DND-41 (cell line): ENCODE measurements at places on chromosomes 16 and 17.

DNA sequence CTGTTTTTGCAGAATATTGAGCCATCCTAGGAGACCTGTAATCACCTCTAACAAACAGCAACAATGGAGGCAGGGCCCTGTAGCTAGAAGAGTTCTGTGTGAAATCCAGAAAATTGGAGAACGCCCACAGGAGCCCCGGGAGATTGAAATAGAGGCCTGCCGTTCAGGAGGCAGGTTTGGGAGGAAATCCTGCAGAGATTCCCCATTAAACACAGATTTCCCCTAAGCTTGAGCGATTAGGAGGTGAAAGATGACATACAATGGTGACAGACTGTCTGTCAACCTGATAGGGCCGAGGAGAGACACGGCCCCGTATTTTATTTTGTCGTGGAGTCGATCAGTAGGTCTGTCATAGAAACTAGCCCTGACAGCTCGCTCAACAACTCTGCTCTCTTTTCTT is 18.2 kb downstream of the CDK5RAP3 start:
- no peak overlapping the region for H3K27ac ChIP-seq
- H3K4me3 ChIP-seq = no peak overlapping the region
- peaks cover 4% of the 10 kb centered on the region for H3K27me3 ChIP-seq
- H3K4me1 ChIP-seq = no peaks in the 10 kb centered on the region
- no peak for DNase-seq
- peaks cover 2% of the 10 kb centered on the region; the same call in 1 of the 2 replicates for H3K36me3 ChIP-seq

- no peaks in the 10 kb centered on the region for H3K4me1 ChIP-seq
- H3K27ac ChIP-seq = no peak overlapping the region
- no peak overlapping the region for H3K4me3 ChIP-seq
- H3K27me3 ChIP-seq = peaks cover 9% of the 10 kb centered on the region
- no peaks in the 10 kb centered on the region for H3K36me3 ChIP-seq
Measured at GRCh38 chr17:74555427-74555940, 9.6 kb upstream of the CD300C start.

DNA sequence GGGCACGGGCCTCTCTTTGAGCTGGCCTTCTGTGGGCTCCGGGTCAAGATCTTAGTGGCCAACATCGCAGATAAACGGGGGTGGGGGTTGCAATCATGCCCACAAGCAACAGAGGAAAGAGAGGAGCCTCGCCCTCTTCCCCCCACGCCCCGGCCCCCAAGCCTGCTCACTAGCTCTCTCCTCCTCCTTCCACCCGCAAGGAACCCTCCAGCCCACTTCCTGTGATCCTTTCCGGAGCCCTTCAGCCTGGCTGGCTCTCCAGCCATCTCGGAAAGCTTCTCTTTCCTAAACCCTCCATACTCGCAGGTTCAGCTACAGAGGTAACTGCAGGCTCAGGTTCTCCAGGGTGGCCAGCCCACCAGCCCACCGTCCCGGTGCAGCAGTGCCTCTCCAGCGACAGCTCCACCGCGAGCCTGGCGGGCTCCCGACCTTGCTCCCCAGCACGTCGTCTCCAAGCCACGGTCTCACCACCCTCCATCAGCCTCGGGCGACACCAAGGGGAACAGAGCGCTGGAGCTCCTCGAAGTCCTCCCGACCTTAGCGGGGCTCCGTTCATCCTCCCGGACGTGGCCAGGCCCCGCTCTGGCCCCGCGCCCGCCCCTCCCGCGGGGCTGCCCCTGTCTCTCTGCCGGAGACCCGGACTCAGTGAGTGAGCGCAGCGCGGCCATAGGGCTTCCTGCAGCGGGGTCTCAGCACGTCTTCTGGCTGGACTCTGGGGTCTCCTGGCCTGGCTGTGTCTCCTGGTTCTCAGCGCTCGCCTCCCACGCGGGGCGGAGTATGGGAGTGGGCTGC is 12.9 kb upstream of the ODF4 start:
- H3K4me1 ChIP-seq = no peaks in the 10 kb centered on the region
- no peaks in the 10 kb centered on the region for H3K27me3 ChIP-seq
- H3K27ac ChIP-seq = no peak overlapping the region
- no peaks in the 10 kb centered on the region for H3K36me3 ChIP-seq
- no peak overlapping the region for H3K4me3 ChIP-seq

- H3K27me3 ChIP-seq = peaks cover under 1% of the 10 kb centered on the region
- H3K4me1 ChIP-seq = peaks cover 18% of the 10 kb centered on the region
- no peak for DNase-seq
- H3K27ac ChIP-seq = no peak overlapping the region
Measured at GRCh38 chr17:36731811-36732210, 130.4 kb downstream of the MRM1 start.

GRCh38 chr17:68534695-68535088 is 22.5 kb downstream of the PRKAR1A start:
- H3K27ac ChIP-seq = no peak overlapping the region
- no peak overlapping the region for H3K4me3 ChIP-seq
- H3K4me1 ChIP-seq = no peaks in the 10 kb centered on the region
- no peaks in the 10 kb centered on the region for H3K27me3 ChIP-seq

GRCh38 chr16:77409311-77409710 is 25.5 kb downstream of the ADAMTS18 start:
- no peaks in the 10 kb centered on the region for H3K4me1 ChIP-seq
- no peak overlapping the region for H3K27ac ChIP-seq
- H3K36me3 ChIP-seq = no peaks in the 10 kb centered on the region
- H3K27me3 ChIP-seq = peaks cover 5% of the 10 kb centered on the region

GRCh38 chr17:32256012-32256700 is 9.5 kb upstream of the RHBDL3 start:
- H3K4me1 ChIP-seq = no peaks in the 10 kb centered on the region
- DNase-seq = no peak
- H3K27me3 ChIP-seq = peaks cover 4% of the 10 kb centered on the region
- H3K27ac ChIP-seq = no peak overlapping the region
- no peaks in the 10 kb centered on the region for H3K36me3 ChIP-seq

DNA sequence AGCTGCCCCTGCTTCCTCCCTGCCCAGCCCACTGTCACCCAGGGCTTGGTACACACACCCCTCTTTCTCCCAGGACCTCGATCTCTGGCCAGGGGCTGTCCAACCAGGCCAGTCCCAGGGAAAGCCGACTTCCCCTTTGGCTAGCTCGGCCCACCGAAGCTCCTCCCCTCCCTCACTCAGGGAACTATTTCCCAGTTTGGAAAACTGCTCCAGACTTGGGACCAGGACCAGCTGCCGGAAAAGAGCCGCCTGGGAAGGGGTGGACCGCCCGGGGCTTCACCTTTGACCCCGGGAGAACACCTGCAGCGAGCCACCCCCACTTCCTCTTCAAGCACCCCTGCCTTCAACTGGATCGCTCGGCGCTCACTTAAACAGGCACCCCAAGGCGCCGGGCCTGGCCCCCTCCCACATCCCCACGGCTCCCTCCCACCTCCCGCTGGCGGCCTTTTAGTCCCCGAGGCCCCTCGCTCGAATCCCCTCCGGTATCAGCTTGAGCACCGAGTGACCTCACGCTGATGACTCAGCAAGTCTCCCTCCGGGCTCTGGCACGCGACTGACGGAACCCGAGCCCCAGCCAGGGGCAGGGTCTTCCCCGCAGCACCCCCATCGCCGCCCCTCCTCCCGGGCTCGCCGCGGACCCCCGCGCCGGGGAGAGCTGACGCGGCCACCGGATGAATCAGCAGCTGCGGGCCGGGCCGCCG is 934 bp downstream of the MAFG start:
- peak overlapping the region; percentile 75 for H3K4me3 ChIP-seq
- no peaks in the 10 kb centered on the region for H3K27me3 ChIP-seq
- H3K4me1 ChIP-seq = peaks cover 47% of the 10 kb centered on the region
- peak; percentile 57 for DNase-seq
- H3K27ac ChIP-seq = peak overlapping the region; percentile 72

GRCh38 chr17:79039886-79040285 is 15.9 kb downstream of the C1QTNF1 start:
- no peak overlapping the region for H3K27ac ChIP-seq
- no peaks in the 10 kb centered on the region for H3K27me3 ChIP-seq
- H3K4me1 ChIP-seq = no peaks in the 10 kb centered on the region
- no peak for DNase-seq

DNA sequence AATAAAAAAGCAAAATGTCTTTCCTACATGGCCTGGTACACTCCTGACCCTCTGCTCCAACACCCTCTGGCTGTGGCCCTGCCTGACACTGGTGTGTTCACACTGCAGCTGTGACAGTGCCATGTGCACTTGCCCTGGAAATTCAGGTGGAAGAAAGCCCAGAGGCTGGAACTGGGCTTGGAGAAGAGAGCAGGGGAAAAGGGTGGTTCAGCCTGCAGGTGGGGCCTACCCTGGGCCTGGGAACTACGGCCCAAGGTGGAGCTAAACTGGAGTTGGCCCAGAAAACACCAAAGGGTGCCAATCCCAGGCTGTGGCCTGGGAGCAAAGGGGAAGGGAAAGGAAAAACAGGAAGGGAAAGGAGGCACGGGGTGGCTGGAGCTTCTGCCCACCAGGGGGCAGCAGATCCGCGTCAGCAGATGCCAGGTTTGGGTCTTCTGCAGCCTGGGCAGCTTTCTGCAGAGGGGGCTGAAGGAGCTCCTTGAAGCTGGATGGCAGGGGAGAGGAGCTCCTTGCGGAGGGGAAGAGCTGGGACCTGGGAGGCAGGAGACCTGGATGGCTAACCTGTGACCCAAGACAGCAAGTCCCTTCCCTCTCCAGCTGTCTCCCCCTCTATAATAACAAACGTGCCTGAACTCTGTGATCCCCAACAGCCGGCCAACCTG is 15.4 kb upstream of the CTCF start:
- H3K27me3 ChIP-seq = no peaks in the 10 kb centered on the region
- H3K4me1 ChIP-seq = peaks cover 60% of the 10 kb centered on the region
- H3K4me3 ChIP-seq = no peak overlapping the region
- DNase-seq = peak; percentile 86
- peaks cover 45% of the 10 kb centered on the region for H3K36me3 ChIP-seq

DNA sequence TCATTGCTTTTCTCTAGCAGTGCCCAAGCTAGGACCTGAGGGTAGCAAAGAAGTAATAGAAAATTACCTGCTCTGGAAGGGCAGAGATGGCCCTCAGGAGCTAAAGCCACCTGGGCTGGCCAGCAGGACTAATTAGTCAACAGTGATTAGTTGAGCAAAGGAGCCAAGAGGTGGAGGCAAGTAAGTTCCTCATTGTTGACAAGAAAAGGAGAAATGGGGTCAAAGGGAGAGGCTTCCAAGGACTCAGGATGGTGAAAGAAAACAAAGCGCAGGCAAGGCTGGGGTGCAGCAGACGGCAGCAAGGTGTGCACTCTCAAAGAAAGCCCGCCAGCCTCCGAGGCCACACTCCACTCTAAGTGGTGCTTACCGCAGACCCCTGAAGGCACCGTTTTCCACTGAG is 44.6 kb downstream of the CMTM4 start:
- no peak overlapping the region for H3K27ac ChIP-seq
- peaks cover 17% of the 10 kb centered on the region for H3K4me1 ChIP-seq
- no peak for DNase-seq
- no peak overlapping the region for H3K4me3 ChIP-seq

DNA sequence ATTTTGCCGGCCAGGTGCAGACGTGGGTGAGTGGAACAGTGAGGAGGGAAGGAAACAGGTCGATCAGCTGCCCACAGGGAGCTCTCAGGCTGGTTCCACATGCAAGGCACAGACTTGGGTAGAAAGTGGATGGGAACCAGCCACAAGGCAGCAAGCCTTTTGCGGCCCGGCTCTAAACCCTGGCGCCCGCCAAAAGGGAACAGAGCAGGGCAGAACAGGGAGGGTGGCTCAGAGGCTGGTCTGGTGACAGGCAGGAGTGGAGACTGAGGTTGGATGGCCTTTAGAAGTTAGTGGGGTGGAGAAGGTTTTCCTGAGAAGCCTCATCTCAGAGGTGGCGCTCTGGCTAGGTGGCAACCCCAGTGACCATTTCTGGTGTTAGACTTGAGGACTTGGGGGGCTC is 10.4 kb downstream of the LLGL2 start:
- no peaks in the 10 kb centered on the region for H3K36me3 ChIP-seq
- H3K27ac ChIP-seq = no peak overlapping the region
- H3K27me3 ChIP-seq = no peaks in the 10 kb centered on the region
- H3K4me3 ChIP-seq = no peak overlapping the region

GRCh38 chr16:78489072-78489471 is 389.6 kb downstream of the WWOX start:
- DNase-seq = no peak
- H3K27me3 ChIP-seq = no peaks in the 10 kb centered on the region
- no peaks in the 10 kb centered on the region for H3K36me3 ChIP-seq
- H3K4me3 ChIP-seq = no peak overlapping the region
- no peaks in the 10 kb centered on the region for H3K4me1 ChIP-seq
- no peak overlapping the region for H3K27ac ChIP-seq

DNA sequence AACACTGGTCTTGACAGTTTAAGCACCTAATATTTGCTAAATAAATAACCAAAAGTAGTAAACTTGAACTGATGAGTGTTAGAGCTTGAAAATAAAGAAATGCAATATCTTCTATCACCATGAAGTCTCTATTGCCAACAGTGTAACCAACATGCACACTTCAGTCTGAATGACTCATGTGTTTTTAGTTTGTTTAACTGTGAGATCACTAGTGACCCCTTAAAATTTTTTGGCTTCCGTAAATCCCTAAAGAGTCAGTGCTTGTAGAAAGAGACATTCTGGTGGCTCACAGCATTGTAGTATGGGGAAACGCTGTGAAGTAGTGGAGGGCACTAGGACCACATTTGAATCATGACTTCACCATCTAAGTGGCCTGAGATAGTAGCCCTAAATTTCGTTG is 341.1 kb downstream of the PMP22 start:
- H3K36me3 ChIP-seq = no peaks in the 10 kb centered on the region
- H3K27ac ChIP-seq = no peak overlapping the region
- no peaks in the 10 kb centered on the region; the same call in 1 of the 2 replicates for H3K4me1 ChIP-seq
- no peaks in the 10 kb centered on the region for H3K27me3 ChIP-seq
- DNase-seq = no peak
- no peak overlapping the region for H3K4me3 ChIP-seq

- peak within 1 kb of the TSS; percentile 66 for H3K27ac ChIP-seq
- DNase-seq = peak; percentile 84
- H3K36me3 ChIP-seq = no peaks in the 10 kb centered on the region
- peak within 1 kb of the TSS; percentile 45 for H3K4me3 ChIP-seq
Measured at GRCh38 chr17:69414408-69415274, at the start of gene MAP2K6. Gene MAP2K6, plus strand, starts transcription at chr17:69414697. Its CDS starts 288 bp downstream, at chr17:69414985.

GRCh38 chr16:58511933-58512815 is 3.1 kb upstream of the SETD6 start:
- H3K36me3 ChIP-seq = peaks cover 38% of the 10 kb centered on the region
- no peak overlapping the region for H3K4me3 ChIP-seq
- no peaks in the 10 kb centered on the region for H3K4me1 ChIP-seq
- DNase-seq = peak; percentile 82
- H3K27me3 ChIP-seq = no peaks in the 10 kb centered on the region
- H3K27ac ChIP-seq = peak overlapping the region; percentile 35; the same call in 1 of the 2 replicates

DNA sequence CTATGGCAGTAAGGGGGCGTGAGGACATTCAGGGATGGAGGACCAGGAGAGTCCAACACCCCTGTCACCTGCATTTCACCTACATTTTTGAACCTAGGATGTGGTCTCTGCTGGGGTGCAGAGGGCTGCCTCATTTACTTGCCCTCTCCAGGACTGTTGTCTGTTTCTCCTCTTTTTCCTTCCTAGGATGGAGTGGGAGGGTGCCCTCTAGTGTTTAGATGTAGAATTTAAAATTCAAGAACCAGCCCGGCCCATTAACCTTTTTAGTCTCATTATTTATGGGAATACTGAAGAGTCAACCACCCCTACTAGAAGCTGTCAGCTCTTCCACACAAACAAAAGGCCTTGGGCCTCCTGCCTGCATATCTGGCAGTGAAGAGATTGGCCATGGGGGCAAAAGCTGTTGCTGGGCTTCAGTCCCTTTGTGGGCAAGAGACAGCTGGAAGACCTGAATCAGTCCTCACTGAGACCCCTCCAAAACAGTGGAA is 2.5 kb upstream of the STARD3 start:
- peaks cover 7% of the 10 kb centered on the region; the same call in 1 of the 2 replicates for H3K36me3 ChIP-seq
- peaks cover 33% of the 10 kb centered on the region for H3K4me1 ChIP-seq
- H3K4me3 ChIP-seq = no peak overlapping the region
- H3K27me3 ChIP-seq = peaks cover 5% of the 10 kb centered on the region
- DNase-seq = peak; percentile 32
- no peak overlapping the region for H3K27ac ChIP-seq
